ENCODE measurements at places on chromosomes 6 and 20. TPM values are rescaled to one million over a fixed set of nuclear protein-coding genes. Genes with fewer than 3 reads are reported as not detected.
A peak's percentile ranks its signal among the peaks of the same experiment; 100 is the strongest.

DNA sequence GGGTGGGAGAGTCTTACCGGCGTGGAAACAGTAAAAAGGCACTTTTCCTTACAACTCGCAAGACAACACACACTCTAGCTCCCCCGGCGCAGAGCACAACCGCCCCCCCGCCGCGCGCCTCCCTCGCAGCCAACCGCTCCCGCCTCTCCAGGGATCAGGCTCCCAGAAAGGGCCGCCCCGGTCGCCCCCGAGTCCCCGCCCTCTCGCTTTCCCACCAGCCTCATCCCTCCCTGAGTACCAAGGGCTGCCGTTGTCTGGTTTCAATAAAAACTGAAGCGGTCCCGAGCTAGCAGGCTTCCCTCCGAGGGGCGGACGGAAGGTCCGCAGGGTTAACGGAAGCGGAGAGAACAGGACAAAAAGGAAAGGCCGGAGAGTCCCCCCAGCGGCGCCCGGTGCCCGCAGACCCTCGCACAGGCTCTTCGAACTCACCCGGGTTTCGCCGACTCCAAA, 804 bp downstream of the ELOVL5 start:
- H3K27ac ChIP-seq = peak overlapping the region; percentile 98
- peak; percentile 71 for DNase-seq
- H3K36me3 ChIP-seq = no peaks in the 10 kb centered on the region
- peak overlapping the region; percentile 56 for H3K4me3 ChIP-seq

GRCh38 chr20:44941120-44941691, 19.0 kb downstream of the TOMM34 start:
- H3K4me3 ChIP-seq = no peak overlapping the region
- H3K36me3 ChIP-seq = peaks cover 40% of the 10 kb centered on the region
- no peaks in the 10 kb centered on the region for H3K4me1 ChIP-seq
- no peak for DNase-seq
- H3K27me3 ChIP-seq = no peaks in the 10 kb centered on the region

DNA sequence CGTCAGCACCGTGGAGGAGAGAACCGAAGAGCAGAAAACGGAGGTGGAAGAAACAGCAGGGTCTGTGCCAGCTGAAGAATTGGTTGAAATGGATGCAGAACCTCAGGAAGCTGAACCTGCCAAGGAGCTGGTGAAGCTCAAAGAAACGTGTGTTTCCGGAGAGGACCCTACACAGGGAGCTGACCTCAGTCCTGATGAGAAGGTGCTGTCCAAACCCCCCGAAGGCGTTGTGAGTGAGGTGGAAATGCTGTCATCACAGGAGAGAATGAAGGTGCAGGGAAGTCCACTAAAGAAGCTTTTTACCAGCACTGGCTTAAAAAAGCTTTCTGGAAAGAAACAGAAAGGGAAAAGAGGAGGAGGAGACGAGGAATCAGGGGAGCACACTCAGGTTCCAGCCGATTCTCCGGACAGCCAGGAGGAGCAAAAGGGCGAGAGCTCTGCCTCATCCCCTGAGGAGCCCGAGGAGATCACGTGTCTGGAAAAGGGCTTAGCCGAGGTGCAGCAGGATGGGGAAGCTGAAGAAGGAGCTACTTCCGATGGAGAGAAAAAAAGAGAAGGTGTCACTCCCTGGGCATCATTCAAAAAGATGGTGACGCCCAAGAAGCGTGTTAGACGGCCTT, 41.6 kb downstream of the ZBTB2 start:
- H3K36me3 ChIP-seq = peaks cover 15% of the 10 kb centered on the region
- H3K27ac ChIP-seq = no peak overlapping the region

GRCh38 chr6:18510644-18511033, 123.5 kb downstream of the RNF144B start:
- H3K4me1 ChIP-seq = no peaks in the 10 kb centered on the region
- no peak overlapping the region for H3K4me3 ChIP-seq
- no peaks in the 10 kb centered on the region for H3K27me3 ChIP-seq
- no peak for DNase-seq
- H3K27ac ChIP-seq = no peak overlapping the region

DNA sequence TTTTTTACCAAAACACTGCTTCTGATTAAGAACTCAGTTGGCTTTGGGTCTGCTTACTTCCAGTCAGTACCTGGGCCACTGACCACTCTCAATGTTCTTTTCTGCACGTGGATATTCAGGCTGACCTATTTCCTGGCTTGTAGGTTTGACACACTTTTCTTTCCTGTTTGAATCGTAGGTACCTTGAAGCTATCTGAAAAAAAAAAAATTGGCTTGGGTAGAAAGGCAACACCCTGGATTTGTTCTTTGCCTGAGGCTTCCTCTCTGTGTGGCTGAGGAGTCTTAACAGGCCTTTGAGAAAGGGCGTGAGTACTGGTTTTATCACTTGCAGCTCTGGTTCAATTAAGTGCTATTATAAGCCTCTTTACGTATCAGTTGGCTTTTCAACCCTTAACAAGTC, 60.6 kb upstream of the IL20RA start:
- H3K27me3 ChIP-seq = no peaks in the 10 kb centered on the region
- H3K4me3 ChIP-seq = no peak overlapping the region
- H3K36me3 ChIP-seq = no peaks in the 10 kb centered on the region

- H3K4me1 ChIP-seq = no peaks in the 10 kb centered on the region
- no peak overlapping the region for H3K4me3 ChIP-seq
- no peaks in the 10 kb centered on the region for H3K27me3 ChIP-seq
- no peak overlapping the region for H3K27ac ChIP-seq
These were observed 258.8 kb downstream of the GMDS start for GRCh38 chr6:1986454-1987243.

The GATA5 gene
- 9.6 TPM for total RNA-seq

The GPR63 gene
- 0.86 TPM for total RNA-seq

The VTA1 gene
- 28.2 TPM for total RNA-seq

The CALHM4 gene
- not detected for total RNA-seq

The RAET1L gene
- not detected for total RNA-seq

- H3K27ac ChIP-seq = no peak overlapping the region
- H3K36me3 ChIP-seq = no peaks in the 10 kb centered on the region
- DNase-seq = no peak
- H3K27me3 ChIP-seq = no peaks in the 10 kb centered on the region
- H3K4me1 ChIP-seq = no peaks in the 10 kb centered on the region
These were observed 402.8 kb upstream of the JAG1 start for GRCh38 chr20:11076434-11077105.

DNA sequence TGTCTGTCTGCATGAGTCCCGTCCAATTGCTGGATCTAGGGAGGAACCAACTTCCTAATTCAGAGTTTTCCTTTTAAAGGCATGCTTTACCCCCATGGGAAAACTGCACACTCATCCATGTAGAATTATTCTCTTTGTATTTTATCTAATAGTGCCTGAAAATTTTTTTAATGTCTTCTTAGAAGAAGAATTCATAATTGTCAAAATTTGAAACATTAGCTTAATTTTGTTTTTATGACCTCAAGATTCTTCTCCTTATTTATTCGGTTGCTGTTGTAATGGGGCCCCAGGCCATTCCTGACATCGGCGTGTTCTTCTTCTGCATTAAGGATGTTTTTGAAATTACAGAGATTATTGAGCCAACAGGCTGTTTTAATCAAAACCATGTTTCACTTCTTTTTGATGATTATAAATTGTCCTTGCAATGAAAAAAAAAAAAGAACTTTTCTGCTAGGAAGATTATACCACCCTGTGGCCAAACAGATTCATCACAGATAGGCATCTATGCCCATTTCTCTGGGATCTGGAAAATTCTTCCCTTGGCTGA, 100.3 kb downstream of the ZNF217 start:
- no peak for DNase-seq
- H3K27me3 ChIP-seq = no peaks in the 10 kb centered on the region
- H3K36me3 ChIP-seq = no peaks in the 10 kb centered on the region
- no peak overlapping the region for H3K4me3 ChIP-seq
- no peak overlapping the region for H3K27ac ChIP-seq

GRCh38 chr20:38885357-38885756, 40.9 kb upstream of the FAM83D start:
- H3K36me3 ChIP-seq = no peaks in the 10 kb centered on the region
- H3K27ac ChIP-seq = no peak overlapping the region
- H3K27me3 ChIP-seq = no peaks in the 10 kb centered on the region
- H3K4me1 ChIP-seq = no peaks in the 10 kb centered on the region

The LRP11 gene
- 17.0 TPM for total RNA-seq

GRCh38 chr6:12962987-12963386, 246.4 kb downstream of the PHACTR1 start:
- no peaks in the 10 kb centered on the region for H3K36me3 ChIP-seq
- H3K27me3 ChIP-seq = no peaks in the 10 kb centered on the region
- no peak overlapping the region for H3K4me3 ChIP-seq
- H3K27ac ChIP-seq = peak overlapping the region; percentile 10
- no peak for DNase-seq

The ADTRP gene
- total RNA-seq = not detected

The TSBP1 gene
- total RNA-seq = not detected

DNA sequence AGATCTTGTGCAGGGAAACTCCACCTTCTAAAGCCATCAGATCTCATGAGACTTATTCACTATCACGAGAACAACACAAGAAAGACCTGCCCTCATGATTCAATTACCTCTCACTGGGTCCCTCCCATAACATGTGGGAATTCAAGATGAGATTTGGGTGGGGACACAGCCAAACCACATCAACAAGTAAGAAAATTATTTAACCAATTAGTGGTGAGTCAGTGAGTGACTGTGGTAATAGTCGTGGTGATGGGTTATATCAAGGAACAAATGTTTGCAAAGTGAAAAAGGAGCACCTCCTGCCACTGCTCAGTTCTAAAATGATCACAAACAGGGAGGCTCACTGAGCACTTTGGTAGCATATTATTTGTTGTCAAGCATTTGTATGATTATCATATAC, 20.6 kb downstream of the EPM2A start:
- H3K27me3 ChIP-seq = no peaks in the 10 kb centered on the region
- no peaks in the 10 kb centered on the region for H3K4me1 ChIP-seq
- H3K36me3 ChIP-seq = no peaks in the 10 kb centered on the region
- H3K27ac ChIP-seq = no peak overlapping the region

The NPEPL1 gene
- total RNA-seq = 14.1 TPM

Data from right atrium auricular region (tissue), 2 donors.